T-helper 1 cell (primary cell): ENCODE measurements at places on chromosomes 5 and 9.

DNA sequence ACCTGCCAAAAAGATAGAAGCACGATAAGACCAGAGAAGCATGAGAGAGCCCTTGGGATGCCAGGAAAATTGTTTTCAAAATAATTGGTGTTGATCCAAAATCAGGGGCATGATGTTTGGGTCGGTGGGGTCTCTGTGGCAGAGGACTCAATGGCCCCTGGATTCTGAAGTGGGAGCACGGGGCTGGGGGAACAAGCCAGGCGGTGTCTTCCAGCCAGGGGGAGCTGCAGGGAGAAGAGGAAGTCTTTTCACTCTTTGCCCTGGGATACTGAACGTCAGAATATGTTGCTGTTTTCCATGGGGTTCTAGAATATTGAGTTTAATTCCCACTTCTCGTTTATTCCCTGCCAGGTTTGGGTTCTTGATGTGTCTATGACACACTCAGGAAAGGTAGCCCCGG is 20.4 kb downstream of the TSPAN17 start:
- DNase-seq: no peak

DNA sequence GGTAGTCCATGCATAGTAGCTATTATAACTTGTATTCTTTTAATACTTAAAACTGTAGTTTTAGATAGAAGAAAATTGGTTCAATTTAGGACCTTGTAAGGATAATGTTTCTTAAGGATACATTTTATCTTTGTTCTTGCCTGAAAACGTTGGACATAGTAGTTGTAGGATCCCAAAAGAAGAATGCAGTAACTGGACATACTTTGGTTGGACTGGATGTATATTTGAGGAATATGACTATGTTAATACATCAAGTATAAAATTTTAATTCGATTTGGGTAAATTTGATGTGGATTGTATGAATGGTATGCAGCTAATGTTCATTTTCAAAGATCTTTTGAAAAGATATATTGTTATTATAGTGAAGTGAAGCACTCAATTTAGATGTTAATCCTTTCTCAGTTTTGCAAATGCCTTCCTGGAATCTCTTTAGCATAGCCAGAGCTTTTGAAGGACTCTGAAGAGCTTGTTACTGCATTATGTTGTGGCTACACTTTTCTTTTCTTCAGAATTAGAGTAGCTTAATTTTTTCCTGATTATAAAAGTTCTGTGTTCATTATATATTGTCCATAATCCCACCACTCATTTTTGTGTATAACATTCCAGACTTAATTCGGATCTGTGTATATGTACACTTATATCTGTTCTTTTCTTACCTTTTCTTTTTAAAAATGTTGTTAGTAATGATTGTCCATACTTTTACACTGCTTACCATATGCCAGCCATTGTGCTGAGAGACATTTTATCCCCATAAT is 41.2 kb downstream of the LRRTM2 start:
- no peak for DNase-seq

- no peak for DNase-seq
These were observed 72.8 kb downstream of the TLE4 start for GRCh38 chr9:79644601-79645000.

GRCh38 chr5:144162686-144163085 is 7.8 kb downstream of the YIPF5 start:
- DNase-seq: no peak

DNA sequence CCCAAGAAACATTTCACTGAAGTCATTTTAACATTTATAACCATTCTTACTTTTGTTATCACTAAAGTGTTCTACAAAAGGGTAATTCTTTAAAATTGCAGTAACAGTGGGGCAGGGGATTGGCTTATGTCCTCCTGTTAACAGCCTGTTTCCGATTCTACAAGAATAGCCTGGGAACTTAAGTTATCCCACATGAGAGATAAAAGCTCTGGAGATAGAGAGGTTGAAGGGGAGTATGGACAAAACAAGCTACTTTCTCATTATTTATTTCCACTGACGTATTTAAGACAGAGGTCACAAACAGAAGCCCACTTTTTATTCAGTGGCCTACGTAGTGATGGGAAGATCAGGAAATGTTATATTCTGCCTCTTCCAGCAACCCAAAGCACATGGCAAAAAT is 98.7 kb downstream of the EPB41L4A start:
- no peak for DNase-seq

DNA sequence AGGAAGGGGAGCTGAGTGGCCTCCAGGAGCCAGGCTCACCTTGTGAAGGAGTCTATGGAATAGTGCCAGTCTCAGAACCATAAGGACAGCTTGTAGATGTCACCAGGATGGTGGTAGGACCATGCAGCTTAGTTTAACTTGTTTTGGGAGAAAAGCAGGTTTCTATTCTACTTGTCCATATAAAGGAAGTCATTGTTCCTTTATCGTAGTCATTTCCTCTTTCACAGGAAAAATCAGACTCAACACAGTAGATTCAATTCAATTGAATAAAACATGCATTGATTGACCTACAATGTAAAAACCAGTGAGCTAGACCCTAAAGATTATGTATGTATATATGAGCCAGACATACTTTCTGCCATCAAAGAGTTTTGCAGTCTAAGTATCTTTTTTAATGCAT is 53.3 kb downstream of the MEGF10 start:
- DNase-seq: no peak

DNA sequence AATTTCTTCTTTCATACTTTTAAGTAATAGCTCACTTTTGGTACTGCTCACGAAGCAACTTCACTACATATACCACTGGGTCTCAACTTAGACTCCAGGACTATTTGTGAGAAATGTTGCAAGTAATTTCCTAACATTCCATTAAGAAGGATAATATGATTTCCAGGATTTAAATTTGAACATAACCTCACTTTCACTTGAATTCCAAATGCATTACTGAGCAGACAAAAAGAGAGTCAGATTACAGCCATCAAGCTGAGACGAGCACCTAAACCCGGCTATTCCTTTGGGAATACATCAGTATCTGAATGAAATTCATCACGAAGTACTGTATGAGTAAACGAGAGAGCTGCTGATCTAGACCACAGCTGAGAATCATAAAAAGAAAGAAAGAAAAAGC is 47.3 kb downstream of the LIFR start:
- no peak for DNase-seq

- DNase-seq: no peak
These were observed 48.2 kb downstream of the OTP start for GRCh38 chr5:77590347-77590746.

GRCh38 chr9:2725898-2726649 is 8.8 kb downstream of the KCNV2 start:
- DNase-seq: no peak

- DNase-seq: no peak
These were observed 69.1 kb upstream of the GABRA1 start for GRCh38 chr5:161778796-161779195.

- no peak for DNase-seq
These were observed 51.8 kb downstream of the ELAVL2 start for GRCh38 chr9:23774266-23774665.

GRCh38 chr9:7756088-7756487 is 43.5 kb downstream of the DMAC1 start:
- peak; percentile 86 for DNase-seq

GRCh38 chr9:120394058-120394669 is 185.8 kb downstream of the CDK5RAP2 start:
- DNase-seq: no peak

DNA sequence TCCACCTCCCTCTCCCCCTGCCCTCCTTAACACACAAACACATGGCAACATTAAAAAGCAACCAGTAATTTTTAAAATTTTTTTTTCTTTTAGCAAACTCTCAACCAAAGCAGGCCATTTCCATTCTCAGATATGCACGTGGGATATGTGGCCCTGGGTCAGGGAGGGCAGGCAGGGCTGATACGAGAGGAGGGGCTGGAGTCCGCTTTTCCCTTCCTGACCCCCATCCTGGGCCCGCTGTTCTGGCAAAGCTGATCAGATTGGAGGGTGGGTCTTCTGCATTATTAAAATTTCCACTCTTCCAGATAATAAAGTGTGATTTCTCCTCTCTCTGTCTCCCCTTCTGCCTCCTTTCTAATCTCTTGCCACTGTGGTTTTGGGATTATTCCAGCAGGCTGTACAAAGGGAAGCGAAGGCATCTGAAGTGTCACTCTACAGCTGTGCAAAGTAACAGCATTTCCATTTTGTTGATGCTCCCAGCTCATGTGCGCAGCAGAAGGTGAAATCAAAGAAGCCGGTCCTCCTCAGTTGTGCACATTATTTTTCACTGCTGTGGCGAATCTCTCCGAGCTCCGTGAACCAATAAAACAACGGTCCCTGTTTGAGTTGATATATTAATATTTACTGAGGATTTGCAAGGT is 12.0 kb downstream of the IRX1 start:
- no peak for DNase-seq

- DNase-seq: no peak
These were observed 32.4 kb downstream of the MAST4 start for GRCh38 chr5:66628561-66628960.

DNA sequence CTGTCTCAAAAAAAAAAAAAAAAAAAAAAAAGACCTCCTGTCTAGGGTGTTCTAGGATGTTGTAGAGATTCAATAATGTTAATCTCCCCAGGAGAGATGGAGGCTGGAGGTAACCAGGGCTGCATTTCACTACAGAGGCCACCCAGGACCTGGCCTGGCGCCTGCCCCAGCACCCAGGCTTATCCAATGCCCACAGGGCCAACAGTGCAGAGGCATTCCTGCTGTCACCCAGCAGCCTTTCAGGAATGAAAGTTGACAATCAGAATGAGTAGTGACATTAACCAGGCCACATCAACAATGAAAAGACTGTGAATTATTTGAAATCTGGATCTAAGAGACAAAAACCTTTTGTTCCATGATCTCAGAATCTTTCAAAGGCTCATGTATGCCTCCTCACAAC is 36.2 kb upstream of the GABRP start:
- no peak for DNase-seq

- no peak for DNase-seq
These were observed 372.8 kb upstream of the PIK3R1 start for GRCh38 chr5:67842806-67843205.
